Stimulated activated CD4-positive, alpha-beta T cell treated with anti-CD3 and anti-CD28 coated beads, Interleukin-12 subunit alpha, Interleukin-12 subunit beta, amount 100 ng/mL, for 24 hours (primary cell): ENCODE measurements at places on chromosomes 5 and 9.

GRCh38 chr9:18390393-18390792 lies 83.6 kb upstream of the ADAMTSL1 start:
- no peak for DNase-seq

GRCh38 chr5:164563370-164563769 lies 1058.0 kb downstream of the MAT2B start:
- DNase-seq = no peak

DNA sequence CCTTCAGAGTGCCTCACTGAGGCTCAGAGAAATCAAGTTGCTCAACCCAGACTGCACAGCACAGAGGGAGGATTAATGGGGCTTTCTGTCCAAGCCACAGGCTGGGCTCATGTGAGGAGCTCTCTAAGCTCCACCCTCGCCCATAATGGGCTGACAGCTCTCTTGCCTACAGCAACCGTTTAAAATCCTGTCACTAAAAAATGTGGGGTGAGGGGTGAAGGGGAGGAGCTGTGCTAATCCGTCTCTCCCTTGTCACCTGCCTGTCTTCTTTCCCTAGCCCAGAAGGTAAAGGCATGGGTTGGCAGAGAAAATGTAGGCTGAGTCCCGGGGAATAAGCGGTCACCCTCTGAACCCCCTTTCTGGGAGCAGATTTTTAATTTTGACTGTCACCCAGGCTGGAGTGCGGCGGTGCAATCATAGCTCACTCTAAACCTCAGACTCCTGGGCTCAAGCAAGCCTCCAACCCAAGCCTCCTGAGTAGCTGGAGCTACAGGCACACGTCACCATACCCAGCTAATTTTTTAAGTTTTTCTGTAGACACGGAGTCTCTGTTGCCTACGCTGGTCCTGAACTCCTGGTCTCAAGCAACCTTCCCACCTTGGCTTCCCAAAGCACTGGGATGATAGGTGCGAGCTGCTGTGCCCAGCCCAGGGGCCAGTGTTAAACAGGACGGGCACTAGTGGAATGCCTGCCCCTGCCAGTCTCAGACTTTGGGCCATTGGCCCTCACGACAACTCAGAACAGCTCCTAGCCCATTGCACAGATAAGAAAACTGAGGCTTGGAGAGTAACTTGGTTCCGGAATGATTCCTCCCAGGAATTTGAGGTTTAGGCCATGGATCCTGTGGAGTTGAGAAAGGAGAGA lies 89.5 kb downstream of the LMX1B start:
- no peak for DNase-seq

GRCh38 chr5:6858419-6858818 lies 145.2 kb downstream of the TENT4A start:
- DNase-seq = no peak

DNA sequence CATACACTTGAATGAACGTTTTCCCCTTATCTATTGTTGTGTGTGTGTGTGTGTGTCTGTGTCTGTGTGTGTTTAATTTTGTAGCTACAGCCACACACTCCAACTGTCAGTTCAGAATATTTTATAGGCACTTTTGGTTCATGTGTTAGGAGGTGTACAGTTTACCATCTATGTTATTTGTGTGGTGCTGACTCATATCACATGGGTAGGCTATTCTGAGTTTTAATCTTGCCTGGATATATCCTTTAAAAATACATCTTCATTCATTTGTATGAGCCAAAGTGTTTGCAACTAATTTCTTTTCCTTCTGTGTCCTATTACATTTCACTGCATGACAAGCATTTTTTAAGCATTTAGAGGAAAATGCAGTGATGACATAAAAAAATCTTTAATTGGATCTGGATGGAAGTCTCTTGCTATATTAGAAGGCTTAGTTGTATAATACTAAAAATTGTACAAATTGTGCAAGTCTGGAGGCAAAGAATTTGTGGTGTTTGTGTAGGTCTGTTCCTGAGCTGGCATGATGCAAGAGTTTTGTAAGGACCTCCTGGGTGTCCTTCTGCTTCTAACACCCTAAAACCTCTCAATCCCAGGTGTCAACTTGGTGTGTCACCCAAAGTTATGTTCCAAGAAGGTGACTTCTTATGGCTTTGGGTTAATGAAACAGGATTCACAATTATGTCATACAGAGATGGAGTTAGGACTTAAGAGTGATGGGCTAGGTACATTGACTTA lies 52.4 kb upstream of the HMHB1 start:
- no peak for DNase-seq

DNA sequence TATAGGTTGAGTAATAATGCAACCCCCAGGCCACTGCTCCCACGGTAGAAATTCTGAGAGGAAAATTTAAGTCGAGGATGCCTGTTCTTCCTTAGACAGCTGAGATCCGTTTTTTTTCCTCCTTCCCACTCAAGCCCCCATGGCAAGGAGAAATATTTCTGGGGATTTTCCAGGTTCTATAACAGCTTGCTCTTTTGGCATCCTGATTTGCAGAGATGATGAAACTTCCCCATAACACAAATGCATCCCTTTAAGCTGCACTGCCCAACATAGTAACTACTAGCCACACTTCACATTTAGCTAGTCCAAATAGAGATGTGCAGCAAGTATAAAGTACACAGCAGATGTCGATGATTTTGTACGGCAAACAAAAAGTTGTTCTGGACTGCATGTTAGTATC lies 32.5 kb upstream of the GNA14 start:
- no peak for DNase-seq

DNA sequence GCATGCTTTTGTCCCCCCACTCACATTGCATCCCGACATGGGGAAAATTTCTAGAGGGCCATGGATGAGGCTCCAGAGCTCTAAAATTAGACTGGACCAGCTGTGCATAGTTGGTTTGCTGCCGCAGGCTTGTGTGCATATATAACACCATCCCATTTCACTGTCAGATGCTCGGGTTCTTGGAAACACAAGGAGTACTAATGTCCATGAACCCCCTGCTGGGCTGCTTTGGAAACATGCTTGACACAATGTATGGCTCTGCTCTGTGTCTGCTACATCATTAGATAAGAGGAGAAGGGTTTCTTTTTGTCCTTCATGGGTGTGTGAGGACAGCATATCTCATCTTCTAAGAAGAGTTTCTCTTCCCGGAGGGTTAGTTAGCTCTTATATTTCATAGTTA lies 292.1 kb upstream of the RORB start:
- no peak for DNase-seq

- DNase-seq = no peak
These were observed 78.4 kb downstream of the EBF1 start for GRCh38 chr5:159021136-159021900.

DNA sequence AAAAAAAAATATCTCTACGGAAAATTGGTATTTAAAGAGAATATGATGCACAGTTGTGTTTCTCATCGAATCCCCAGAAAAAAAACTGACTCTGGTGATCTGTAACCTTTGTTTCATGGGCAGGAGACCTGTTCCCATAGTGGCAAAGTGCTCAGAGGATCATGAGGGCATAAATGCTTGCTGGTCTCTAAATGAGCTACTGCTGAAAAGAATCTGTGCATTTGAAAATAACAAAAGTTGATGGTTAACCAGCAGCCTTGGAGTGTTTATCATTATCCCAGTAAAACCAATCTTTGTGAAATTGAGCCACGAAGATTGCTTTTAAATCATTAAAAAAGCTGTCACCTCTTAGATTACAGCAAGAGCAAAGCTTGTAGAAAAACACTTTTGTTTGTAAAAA lies 775.4 kb downstream of the MTRR start:
- no peak for DNase-seq

- no peak for DNase-seq
These were observed 610.9 kb downstream of the RAB3C start for GRCh38 chr5:59193616-59194319.

GRCh38 chr9:77021922-77022782 lies 2.7 kb downstream of the FOXB2 start:
- DNase-seq = no peak

- DNase-seq = no peak
These were observed 66.7 kb downstream of the DAB2IP start for GRCh38 chr9:121718084-121718483.

- no peak for DNase-seq
These were observed 70.1 kb upstream of the MEF2C start for GRCh38 chr5:88952996-88953643.
